Left renal pelvis (tissue), 4 donors: ENCODE measurements at places on chromosomes 3 and 15.

GRCh38 chr3:26807272-26807671 is 184.7 kb downstream of the LRRC3B start:
- no peak for DNase-seq

DNA sequence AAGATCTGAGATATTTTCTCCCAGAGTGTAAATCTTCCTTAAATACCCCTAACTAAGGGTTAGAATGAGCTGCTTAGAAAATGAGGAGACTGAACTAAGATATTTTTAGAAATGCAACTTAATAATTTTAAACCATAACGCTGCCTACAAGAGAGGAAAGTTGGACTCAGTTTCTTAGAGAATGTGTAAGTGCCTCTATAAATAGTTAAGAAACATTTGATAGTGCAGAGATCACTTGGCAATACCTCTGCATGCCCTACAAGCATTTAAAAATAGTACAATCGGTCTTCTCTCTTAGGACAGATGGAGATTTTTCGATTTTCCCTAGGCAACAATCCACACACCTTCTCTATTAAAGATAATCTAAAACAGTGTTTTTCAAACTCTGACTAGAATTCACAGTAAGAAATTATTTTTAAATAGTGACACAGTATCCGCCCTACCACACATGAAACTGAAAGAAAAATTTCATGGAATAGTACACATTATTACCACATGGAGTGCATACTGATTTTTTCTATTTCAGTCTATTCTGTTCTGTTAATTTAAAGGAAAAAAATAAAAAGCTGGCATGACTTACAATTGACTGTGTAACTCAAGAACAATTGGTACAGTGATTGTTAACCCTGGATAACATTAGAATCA is 83.2 kb downstream of the GADL1 start:
- DNase-seq: no peak

GRCh38 chr3:112561484-112561733 is 353 bp downstream of the ATG3 start:
- DNase-seq: peak; percentile 47

DNA sequence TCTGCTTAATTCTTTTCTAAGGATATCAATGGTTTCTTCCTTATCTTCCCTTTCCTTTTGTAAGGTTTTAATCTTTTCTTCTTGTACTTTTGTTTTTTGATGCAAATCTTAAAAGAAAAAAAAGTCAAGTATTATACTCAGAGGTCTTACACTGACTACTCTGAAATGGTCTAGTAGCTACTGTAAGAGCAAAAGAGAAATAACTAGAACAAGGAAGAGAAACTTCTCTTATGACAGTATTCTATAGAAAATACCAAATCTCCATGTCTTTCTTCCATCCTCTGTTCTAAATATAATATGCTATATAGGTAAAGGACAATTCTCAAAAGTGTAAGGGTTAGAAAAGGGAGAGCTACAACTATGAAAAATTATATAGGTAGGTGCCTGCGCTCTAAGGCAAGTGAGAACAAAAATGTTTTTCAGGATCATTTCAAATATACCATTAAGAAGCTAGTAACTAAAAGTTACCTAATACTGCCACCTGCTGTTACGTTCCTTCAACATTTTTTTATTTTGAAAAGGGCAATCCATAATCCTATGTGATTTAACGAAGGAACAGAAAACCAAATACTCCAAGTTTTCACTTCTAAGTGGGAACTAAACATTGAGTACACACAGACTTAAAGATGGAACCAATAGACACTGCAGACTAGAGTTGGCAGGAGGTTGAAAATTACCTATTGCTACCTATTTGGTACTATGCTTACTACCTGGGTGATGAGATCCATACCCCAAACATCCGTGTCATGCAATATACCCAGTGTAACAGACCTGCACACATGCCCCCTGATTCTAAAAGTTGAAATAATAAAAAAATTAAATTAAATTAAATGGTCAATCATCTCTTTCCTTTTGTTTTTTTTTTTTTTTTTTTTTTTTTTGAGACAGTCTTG is 36.7 kb downstream of the CIP2A start:
- peak; percentile 17 for DNase-seq

GRCh38 chr15:100112636-100113305 is 229.0 kb downstream of the ADAMTS17 start:
- DNase-seq: no peak

GRCh38 chr3:188834349-188834748 is 337.4 kb upstream of the TPRG1 start:
- DNase-seq: no peak
